Ureter (tissue), 1 donor: ENCODE measurements at places on chromosomes 3 and 15. TPM values are rescaled to one million over a fixed set of nuclear protein-coding genes. Genes with fewer than 3 reads are reported as not detected.

- no peak for DNase-seq
Observed at GRCh38 chr15:59242649-59243048, 36.0 kb downstream of the LDHAL6B start.

GRCh38 chr3:152322756-152323155, 54.0 kb downstream of the MBNL1 start:
- DNase-seq: no peak

- no peak for DNase-seq
Observed at GRCh38 chr3:117439812-117440211, 730.2 kb downstream of the TUSC7 start.

GRCh38 chr15:81882504-81882903, 163.3 kb downstream of the MEX3B start:
- DNase-seq: no peak

DNA sequence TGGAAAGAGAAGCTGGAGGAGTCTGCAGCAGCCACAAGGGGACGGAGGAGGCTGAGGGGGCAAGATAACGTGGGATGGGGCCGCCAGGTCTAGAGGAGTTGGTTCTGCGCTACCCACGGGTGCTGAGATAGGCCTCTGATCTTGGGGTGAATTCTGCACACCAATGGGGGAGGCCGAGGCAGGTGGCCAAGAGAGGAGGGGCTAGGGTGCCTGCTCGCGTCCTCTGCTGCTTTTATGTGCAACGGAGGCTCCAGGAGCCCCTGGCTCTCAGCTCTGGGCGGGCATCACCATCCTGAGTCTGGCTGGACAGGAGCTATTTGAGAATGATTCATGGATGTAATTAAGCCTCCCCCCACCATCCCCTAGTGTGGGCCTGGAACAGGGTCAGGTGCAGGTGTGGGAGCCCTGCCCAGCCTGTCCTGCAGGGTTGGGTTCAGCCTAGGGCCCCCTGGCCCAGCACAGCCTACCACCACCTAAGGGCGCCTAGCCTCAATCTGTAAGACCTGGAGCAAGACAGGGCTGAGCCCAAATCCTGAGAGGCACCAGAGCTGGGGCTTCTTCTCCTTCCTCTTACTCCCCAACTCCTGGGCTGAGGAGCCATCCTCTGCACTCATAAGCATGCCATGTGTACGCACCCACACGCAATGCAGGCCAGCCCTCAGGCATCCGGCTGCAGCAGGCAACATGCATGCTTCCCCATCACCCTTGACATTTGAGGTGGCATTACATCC, 32.3 kb upstream of the SEMA3F start:
- no peak for DNase-seq

Gene KCNAB1
- 9.1 TPM for total RNA-seq

DNA sequence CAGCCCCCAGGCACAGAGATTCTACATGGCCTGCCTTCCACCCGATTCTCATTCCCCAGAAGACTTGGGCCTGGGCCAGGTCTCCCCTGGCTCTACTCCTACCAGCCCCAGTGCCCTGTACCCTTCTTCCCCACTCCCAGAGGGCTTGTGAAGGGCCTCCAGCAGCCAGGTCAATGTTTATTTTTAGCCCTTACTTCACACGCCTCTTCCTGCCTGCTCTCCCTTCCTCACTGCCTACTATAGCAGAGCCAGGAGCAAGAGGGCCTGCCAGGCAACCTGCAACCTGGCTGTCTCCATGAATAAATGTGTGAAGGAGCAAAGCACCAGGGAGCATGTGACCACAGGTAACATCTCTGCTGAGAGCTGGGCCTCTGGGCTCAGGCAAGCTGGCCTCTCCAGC, 26.4 kb upstream of the APEH start:
- no peak for DNase-seq
